ENCODE measurements at places on chromosomes 5 and 9.

DNA sequence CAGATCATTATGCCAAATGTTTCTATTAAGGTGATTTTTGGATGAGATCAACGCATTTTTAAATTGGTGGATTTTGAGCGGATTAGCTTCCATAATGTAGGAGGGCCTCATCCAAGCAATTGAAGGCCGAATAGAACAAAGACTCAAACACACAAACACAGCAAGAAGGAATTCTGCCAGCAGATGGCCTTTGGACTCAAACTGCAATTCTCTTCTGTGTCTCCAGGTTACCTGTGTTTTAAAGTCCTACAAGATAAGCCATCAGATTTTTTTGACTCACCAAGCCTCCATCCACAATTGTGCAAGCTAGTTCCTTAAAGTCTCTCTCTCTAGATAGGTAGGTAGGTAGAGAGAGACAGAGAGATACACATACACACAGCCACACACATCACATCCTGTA, 25.5 kb downstream of the CDH6 start:
- no peak for DNase-seq

- DNase-seq = no peak
Measured at GRCh38 chr9:116288658-116289057, 135.1 kb downstream of the PAPPA start.

DNA sequence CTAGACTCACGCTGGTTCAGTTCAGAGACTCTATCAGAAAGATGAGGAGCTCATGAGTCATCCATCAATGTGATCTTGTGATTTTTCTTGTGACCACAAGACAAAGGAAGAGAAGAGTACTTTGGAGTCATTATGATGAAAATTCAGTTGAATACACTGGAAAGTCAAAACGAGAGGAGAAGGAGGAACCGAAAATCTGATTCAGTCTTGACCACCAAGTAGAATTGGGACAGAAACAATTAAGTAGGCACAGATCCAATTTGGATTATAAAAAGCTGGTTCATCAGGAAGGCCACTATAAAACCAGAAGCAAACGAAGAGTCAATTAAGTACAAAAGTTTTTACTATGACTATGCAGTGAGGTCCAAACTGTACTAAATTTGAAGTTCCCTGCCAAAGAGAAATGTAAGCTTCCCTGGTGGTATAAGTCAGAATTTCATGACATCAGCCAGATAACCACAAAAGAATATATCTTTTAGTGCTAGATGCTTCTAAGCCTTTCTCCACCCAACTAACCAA, 90.9 kb downstream of the THBS4 start:
- no peak for DNase-seq

- no peak for DNase-seq
Measured at GRCh38 chr5:32087086-32088082, 86.7 kb downstream of the GOLPH3 start.

- DNase-seq = no peak
Measured at GRCh38 chr5:158911693-158912363, 187.9 kb downstream of the EBF1 start.

DNA sequence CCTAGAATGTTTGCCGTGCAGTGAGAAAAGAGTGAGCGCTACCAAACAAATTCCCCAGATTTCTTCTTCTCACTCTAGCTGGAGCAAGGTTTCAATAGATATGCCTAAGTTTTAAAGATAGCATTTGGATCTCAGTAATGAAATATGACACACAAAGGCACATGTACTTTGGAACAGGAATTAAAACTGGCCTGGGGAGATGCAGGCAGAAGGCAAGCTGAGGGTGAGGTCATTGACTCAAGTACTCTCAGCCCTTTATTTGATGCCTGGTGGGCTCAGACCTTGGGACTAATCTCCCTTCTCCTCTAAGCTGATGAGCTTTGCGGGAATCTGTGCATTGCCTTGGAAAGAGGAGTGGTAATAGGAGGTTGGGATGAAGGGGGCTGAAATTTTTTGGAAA, 323.3 kb upstream of the SLC30A5 start:
- DNase-seq = no peak

GRCh38 chr5:161115941-161116340, 263.9 kb upstream of the ATP10B start:
- no peak for DNase-seq

GRCh38 chr9:133276001-133276884, 1.2 kb upstream of the ABO start:
- DNase-seq = no peak

DNA sequence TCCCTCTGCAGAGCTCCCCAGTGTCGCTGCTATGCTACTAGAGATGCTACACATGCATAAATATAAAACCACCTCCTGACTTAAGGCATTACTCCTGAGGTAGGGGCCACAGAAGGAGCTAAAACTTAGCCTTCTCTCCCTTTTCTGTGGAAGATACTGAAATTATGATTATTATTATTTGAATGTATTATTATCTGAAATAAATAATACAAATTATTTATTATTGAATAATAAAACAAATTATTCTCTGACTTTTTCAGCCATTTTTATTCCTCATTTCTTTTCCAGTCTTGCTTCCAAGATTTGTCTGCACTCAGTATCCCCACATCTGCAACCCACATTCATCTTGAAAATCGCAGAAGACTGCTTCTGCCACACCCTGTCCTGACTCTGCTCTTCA, 414.9 kb upstream of the ACO1 start:
- DNase-seq = no peak

GRCh38 chr5:125093776-125094175, 347.3 kb upstream of the ZNF608 start:
- no peak for DNase-seq

DNA sequence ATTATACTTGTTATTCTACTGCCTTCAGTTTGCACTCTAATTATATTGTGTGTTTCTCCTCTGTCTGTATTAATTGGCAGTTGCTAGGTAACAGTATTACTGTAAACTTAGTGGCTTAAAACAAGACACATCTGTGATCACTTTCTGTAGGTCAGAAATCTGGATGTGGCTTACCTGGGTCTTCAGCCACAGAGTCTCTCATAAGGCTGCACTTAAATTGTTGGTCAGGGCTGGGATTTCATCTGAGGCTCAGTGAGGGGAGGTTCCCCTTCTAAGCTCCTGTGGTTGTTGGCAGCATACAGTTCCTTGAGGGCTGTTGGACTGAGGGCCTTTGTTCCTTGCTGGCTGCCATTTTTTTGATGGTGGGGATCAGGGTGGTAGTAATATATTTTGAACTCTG, 68.8 kb downstream of the SLC44A1 start:
- DNase-seq = no peak

GRCh38 chr5:129377504-129377903, 82.6 kb upstream of the ADAMTS19 start:
- DNase-seq = no peak

GRCh38 chr5:178356431-178356872, 123.8 kb upstream of the PHYKPL start:
- no peak for DNase-seq

DNA sequence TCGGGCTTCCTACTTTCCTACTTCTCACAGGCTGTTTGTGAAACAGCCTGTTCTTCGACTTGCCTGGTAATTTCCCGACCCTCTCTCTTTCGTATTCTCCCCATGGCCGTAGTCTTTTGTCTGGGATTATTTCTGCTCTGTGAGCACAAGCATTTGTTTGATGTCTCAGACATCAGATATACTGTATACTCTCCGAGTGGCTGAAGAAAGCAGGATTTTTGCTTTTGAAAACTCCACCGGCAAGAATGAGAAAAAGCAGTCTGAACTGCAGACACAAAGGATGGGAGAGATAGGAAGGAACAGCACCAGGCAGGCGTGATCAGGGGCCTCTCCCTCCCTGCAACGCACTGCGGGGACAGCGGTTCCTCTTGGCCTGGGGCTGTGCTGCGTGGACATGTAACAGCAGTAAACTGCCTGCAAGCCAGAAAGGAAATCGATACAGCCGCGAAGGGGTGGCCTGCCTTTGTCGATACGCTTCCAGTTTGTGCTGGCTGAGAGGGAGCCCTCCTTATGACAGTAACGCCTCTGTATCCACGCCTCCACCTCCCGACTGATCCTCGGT, 313.9 kb upstream of the TLE4 start:
- no peak for DNase-seq

GRCh38 chr5:178642351-178642909, 15.6 kb upstream of the CLK4 start:
- DNase-seq = no peak

DNA sequence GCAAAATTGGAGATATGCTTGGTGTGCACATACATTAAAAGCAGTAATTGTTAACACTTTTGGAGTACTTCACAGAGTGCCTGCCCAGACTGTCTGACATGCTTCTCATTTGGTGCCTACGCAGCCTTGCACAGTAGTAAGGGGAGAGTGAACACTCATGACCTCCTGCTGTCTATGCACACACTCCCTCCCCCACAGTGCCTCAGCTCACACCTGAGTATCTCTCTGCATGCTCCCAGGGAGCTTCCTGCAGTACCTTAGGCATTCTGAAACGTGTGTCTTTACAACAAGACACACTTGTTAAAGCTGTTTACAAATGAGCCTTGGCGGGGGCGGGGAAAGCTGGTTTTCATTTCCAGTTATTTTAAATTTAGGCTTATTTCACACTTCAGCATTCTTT, 18.0 kb downstream of the MAP3K1 start:
- no peak for DNase-seq

DNA sequence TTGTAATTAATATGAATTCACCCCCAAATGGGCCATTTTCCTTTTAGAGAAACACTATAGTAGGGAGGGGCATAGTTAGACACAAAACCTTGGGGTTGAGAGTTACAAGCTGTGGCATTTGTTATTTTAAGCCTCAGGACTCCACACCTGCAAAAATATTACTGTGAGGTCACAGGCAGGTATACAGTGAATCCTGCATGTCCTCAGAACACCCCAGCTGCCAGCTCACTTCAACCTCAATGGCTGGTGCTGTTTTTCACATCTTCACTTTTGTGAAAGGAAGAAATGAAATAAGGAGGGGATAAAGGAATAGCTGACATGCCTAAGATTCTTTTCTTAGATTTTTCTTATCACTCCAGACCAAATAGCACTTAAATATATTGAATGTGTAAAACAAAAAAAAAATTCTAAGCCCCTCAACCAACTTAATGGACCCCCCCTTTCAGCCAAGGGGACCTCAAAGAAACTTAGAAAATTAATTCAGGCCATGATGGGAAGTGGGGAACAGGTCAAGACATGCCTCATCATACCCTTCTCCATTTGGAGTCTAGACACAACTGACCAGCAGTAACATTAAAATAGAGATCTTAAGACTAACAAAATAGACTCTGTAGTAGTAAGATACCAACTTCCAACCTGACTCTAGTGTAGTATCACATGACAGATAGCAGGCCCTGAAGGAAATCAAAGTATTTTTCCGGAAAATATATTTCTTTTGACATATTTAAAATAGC, 9.2 kb downstream of the C9orf85 start:
- no peak for DNase-seq

DNA sequence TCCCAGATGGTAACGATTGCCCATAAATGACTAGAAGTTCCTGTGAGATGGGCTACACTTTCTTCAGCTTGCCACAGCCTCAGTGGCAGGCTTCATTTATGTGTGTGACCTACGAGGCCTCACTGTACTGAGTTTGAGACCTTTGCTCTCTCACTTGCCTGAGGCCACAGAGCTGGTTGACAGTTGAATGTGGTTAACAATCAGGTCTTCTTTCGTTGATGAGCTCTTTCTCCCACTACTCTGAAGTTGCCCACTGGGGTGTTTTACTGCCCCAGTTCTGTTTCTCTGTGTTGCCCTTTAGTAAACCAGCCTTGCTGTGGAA, 70.5 kb downstream of the CYFIP2 start:
- no peak for DNase-seq

DNA sequence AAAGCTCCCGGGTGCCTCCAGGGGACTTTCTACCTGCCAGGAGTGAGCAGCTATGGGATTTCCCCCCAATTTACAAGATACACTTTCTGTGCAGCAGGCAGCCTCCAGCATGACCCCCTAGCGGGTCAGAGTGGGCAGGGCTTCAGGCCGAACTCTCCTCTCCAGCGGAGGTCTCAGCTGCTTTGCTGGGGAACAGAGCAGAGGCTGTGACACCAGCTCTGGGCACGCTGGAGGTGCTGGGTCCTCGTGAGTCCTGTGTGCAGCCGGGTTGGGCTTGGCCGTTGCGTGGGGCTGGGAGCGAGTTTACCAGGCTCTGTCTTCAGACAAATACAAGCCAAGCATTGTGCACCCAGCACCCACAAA, 2.9 kb downstream of the NRARP start:
- DNase-seq = no peak

GRCh38 chr9:107036367-107036766, 173.4 kb downstream of the ZNF462 start:
- no peak for DNase-seq

GRCh38 chr9:129900263-129901027, 65.2 kb downstream of the USP20 start:
- no peak for DNase-seq

GRCh38 chr5:176646707-176647029, 616 bp upstream of the TSPAN17 start:
- no peak for DNase-seq

DNA sequence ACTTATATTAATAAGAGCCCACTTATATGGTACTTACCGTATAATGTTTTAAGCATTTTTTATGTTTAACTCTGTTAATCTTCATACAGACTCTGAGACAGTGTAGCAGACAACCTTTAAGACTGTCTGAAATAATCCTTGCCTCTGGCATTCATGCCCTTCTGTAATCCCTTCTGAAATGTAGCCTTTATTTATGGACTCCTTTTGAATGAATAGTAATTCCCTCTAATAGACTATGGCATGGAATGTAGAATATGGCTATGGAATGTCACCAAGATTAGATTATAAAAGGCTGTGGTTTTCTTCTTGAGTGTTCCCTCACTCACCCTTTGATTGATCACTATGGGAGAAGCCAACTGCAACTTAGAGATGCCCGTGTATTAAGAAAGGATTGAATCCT, 439.4 kb downstream of the SH3GL2 start:
- no peak for DNase-seq

- no peak for DNase-seq
Measured at GRCh38 chr9:123395276-123395688, 39.3 kb downstream of the CRB2 start.

DNA sequence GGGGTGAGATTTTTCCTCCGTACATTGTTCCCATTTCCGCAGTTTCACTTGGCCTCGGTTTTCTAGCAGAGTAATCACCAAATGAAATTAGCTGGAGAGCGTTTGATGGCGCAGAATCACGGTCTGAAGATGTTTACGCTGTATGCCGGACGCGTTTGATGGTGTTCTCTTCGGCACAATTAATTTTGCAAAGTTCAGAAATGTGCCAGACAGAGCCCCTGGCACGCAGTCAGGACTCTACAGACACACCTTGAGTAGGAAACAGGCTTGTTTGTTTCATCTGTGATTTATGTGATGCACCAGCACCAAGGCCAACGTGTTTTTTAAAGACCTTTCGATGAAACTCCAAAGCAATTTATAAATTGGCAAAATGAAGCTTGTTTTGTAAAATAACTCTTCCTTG, 863 bp upstream of the LIFR start:
- DNase-seq = no peak

GRCh38 chr5:143886096-143886495, 74.1 kb downstream of the HMHB1 start:
- no peak for DNase-seq

- no peak for DNase-seq
Measured at GRCh38 chr5:176886336-176887251, 12.6 kb downstream of the HK3 start.

GRCh38 chr5:177545487-177546257, 8.7 kb downstream of the FAM193B start:
- no peak for DNase-seq

All from activated CD8-positive, alpha-beta memory T cell treated with anti-CD3 and anti-CD28 coated beads, Interleukin-2, amount 50 U/mL, for 4 hours (primary cell).